ENCODE measurements at places on chromosomes 12 and 14. TPM values are rescaled to one million over a fixed set of nuclear protein-coding genes. Genes with fewer than 3 reads are reported as not detected.

- H3K27ac ChIP-seq = peak overlapping the region; percentile 97
- H3K27me3 ChIP-seq = no peaks in the 10 kb centered on the region
- peaks cover 17% of the 10 kb centered on the region for H3K36me3 ChIP-seq
- DNase-seq = peak; percentile 64
- H3K4me3 ChIP-seq = peak overlapping the region; percentile 86
Observed at GRCh38 chr12:92143686-92144630, 1.7 kb downstream of the BTG1 start.

- peaks cover 8% of the 10 kb centered on the region for H3K4me1 ChIP-seq
- no peaks in the 10 kb centered on the region for H3K36me3 ChIP-seq
- no peak overlapping the region for H3K4me3 ChIP-seq
- H3K27me3 ChIP-seq = no peaks in the 10 kb centered on the region
Observed at GRCh38 chr12:57134949-57135348, 6.7 kb downstream of the LRP1 start.

GRCh38 chr12:24470050-24470449 lies 478.9 kb downstream of the BCAT1 start:
- no peaks in the 10 kb centered on the region for H3K4me1 ChIP-seq
- DNase-seq = no peak
- H3K27me3 ChIP-seq = no peaks in the 10 kb centered on the region
- no peak overlapping the region for H3K4me3 ChIP-seq
- no peak overlapping the region for H3K27ac ChIP-seq

GRCh38 chr14:21038441-21039422 lies 3.4 kb upstream of the RNASE7 start:
- peak overlapping the region; percentile 36 for H3K4me3 ChIP-seq
- peak overlapping the region; percentile 84 for H3K27ac ChIP-seq
- no peaks in the 10 kb centered on the region for H3K36me3 ChIP-seq
- DNase-seq = peak; percentile 96

- H3K4me3 ChIP-seq = no peak overlapping the region
- H3K27ac ChIP-seq = no peak overlapping the region
- H3K27me3 ChIP-seq = peaks cover 4% of the 10 kb centered on the region
- DNase-seq = no peak
- no peaks in the 10 kb centered on the region for H3K36me3 ChIP-seq
Observed at GRCh38 chr12:98296462-98297079, 218.8 kb upstream of the TMPO start.

- no peaks in the 10 kb centered on the region for H3K36me3 ChIP-seq
- H3K4me3 ChIP-seq = no peak overlapping the region
- DNase-seq = no peak
- H3K4me1 ChIP-seq = no peaks in the 10 kb centered on the region
Observed at GRCh38 chr14:76456891-76457586, 81.1 kb downstream of the ESRRB start.

DNA sequence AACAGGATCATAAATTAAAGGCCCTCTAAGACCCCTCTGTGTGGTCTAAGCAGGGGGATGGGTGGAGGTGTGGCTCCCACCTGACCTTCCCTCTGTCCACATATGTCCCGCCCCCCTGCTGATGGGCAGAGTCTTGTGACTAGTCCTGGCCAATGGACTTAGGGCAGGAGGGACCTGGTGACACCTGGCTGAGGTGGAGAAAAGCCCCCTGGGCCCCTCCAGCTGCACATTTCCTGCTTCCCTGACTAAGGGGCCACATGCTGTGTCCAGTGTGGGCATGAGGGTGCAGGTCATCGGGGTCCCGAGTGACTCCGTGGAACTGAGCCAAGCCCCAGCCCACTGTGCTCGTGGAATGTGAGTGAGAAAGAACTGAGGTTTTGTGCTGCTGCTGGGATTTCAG lies 254.7 kb downstream of the ADGRD1 start:
- H3K4me3 ChIP-seq = no peak overlapping the region
- no peaks in the 10 kb centered on the region for H3K27me3 ChIP-seq
- no peaks in the 10 kb centered on the region for H3K4me1 ChIP-seq
- no peak overlapping the region for H3K27ac ChIP-seq
- no peak for DNase-seq
- H3K36me3 ChIP-seq = no peaks in the 10 kb centered on the region

DNA sequence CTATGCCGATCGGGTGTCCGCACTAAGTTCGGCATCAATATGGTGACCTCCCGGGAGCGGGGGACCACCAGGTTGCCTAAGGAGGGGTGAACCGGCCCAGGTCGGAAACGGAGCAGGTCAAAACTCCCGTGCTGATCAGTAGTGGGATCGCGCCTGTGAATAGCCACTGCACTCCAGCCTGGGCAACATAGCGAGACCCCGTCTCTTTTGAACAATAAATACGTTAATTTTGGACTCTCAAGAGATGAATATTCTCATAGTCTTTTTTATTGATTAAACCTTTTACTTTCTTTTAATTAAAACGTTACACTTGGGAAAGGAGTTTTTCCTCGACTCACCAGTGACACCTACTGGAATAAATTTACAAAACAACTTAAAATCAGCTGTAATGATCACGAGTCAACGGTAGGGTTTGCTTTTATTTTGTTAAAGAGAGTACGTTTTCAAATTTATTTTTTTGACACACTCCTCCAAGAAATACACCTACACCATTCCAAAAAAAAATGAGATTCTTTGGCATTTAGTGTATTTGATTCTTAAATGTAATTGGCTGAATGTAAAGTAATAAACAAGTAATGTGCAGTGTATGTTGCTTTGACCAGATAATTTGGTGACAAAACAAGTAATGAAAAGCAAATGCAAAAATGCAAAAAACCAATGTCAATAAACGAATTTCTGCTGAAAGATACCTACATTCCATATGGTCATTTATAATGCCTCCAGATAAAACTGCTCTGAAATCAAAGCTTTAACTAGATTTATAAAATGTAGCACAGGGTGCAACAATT lies 687 bp upstream of the RPS29 start:
- peak overlapping the region; percentile 72 for H3K4me3 ChIP-seq
- no peaks in the 10 kb centered on the region for H3K27me3 ChIP-seq
- H3K36me3 ChIP-seq = peaks cover 31% of the 10 kb centered on the region
- peaks cover 14% of the 10 kb centered on the region for H3K4me1 ChIP-seq
- DNase-seq = no peak
- peak overlapping the region; percentile 90 for H3K27ac ChIP-seq

DNA sequence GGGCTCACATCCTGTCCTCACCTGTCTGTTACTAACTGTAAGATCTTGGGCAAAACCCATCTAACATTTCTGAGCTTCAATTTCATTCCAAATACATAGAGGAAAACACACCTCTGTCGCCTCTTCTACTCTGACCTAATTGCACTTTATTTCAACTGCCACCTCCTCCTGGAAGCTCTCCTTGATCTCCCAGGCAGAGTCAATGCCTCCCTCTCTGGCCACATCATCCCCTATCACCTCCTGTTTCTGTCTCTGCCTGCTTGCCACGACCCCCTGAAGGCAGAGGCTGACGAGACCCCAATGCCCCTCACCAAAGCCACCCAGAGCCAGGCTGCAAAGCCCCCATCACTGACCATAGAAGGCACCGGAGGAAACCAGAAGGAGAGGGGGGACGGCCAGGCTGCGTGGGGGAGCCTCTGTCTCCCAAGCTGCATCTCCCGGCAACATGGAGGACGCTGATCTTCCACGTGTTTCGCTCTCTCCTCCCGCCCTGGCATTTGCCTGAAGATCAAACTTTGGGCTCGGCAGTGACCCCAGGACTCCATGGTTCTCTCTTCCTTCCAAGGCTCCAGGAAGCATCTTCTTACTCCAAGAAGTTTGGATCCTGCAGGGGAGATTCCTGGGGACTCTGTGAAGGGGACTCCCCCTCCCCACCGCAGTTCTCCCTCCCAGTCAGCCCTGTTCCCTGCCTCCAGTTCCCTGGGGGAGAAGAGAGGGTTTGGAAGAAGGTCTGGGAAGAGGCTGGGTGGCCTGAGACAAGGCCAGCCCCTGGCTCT lies 50.1 kb upstream of the BCL11B start:
- no peaks in the 10 kb centered on the region for H3K36me3 ChIP-seq
- H3K27ac ChIP-seq = no peak overlapping the region
- no peak for DNase-seq
- no peaks in the 10 kb centered on the region for H3K4me1 ChIP-seq
- H3K4me3 ChIP-seq = no peak overlapping the region
- H3K27me3 ChIP-seq = no peaks in the 10 kb centered on the region

- DNase-seq = no peak
- no peaks in the 10 kb centered on the region for H3K27me3 ChIP-seq
- peaks cover 38% of the 10 kb centered on the region for H3K36me3 ChIP-seq
- H3K4me3 ChIP-seq = no peak overlapping the region
- no peaks in the 10 kb centered on the region for H3K4me1 ChIP-seq
- H3K27ac ChIP-seq = no peak overlapping the region
Observed at GRCh38 chr14:67389275-67389674, 22.7 kb downstream of the PLEK2 start.

DNA sequence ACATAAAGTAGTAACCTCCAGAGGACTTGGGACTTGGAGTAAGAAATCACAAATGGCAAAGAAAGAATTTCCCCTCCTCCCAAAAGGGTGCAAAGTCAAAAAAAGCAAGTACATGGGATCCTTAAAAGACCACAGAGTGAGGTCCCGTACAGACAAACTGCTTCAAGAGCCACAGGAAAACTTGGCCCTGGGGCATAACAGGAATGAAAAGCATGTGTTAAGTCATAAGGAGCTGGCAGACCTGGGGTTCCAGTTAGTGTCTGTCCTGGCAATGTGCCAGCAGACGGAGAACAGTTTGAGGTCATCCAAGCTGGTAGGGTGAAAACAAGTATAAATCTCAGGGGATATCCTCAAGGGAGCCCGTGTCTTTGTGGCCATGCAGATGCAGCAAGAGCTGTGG lies 73.2 kb downstream of the HSD17B6 start:
- no peak for DNase-seq
- no peak overlapping the region for H3K27ac ChIP-seq
- H3K27me3 ChIP-seq = no peaks in the 10 kb centered on the region
- H3K4me3 ChIP-seq = no peak overlapping the region
- no peaks in the 10 kb centered on the region for H3K4me1 ChIP-seq

DNA sequence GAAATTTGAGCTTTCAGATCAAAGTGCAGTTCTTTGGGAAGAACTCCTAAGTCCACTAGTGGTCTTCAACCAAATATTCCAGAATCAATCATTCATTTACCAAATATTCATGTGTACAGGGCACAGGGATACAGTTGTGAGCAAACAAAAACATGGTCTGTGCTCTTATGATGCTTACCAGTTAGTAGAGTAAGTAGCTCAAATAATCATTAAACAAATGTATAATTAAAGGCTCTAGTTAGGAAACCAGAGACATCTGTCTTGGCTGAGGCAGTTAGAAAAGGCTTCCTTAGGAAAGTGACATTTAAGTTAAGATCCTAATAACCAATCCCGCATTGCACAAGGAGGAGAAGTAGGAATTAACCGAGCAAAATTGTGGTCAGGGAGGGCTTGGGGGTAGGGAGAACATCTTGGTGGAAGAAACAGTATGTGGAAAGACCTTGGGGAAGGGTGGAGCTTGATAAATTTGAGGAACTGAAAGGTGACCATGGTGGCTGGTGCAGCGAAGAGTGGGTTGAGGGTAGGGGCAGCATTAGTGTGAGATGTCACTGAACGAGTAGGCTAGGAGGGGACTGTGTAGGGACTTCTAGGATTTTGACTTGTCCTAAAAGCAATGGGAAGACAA lies 40.0 kb downstream of the PEBP1 start:
- peaks cover 97% of the 10 kb centered on the region for H3K36me3 ChIP-seq
- H3K4me1 ChIP-seq = no peaks in the 10 kb centered on the region
- DNase-seq = no peak
- no peak overlapping the region for H3K4me3 ChIP-seq
- H3K27me3 ChIP-seq = no peaks in the 10 kb centered on the region

DNA sequence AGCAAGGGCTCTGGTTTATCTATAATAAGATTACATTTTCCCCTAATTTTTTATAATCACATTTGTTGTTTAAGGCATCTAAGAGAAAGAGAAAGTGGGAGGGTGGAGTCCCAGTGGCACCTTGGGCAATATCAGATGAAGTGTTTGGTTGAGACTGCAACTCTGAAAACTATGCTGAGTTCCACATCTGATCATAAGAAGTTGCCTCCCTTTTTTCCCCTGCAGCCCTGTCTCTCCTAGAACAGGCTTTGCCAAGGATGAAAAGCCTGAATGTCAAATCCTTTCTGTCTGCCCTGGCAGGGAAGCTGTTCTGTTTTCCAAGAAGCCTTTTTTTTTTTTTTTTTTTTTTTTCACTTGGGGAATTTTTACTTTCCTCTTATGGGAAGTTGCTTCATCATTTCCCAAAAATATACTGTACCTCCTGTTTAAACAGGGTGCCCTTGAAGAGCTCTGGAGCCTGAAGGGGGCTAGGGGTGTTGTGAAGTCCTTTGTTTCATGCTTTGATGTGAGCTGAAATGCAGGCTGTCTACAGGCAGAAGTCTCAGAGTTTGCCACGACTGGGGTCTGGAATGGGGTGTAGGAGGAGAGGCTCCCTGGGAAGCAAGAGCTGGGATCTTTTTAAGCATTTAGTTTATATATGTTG lies 71.3 kb downstream of the SUSD6 start:
- no peak overlapping the region for H3K27ac ChIP-seq
- no peaks in the 10 kb centered on the region for H3K27me3 ChIP-seq
- no peaks in the 10 kb centered on the region for H3K36me3 ChIP-seq
- no peak for DNase-seq
- H3K4me1 ChIP-seq = peaks cover 45% of the 10 kb centered on the region

- H3K4me1 ChIP-seq = peaks cover 26% of the 10 kb centered on the region
- no peaks in the 10 kb centered on the region for H3K27me3 ChIP-seq
- no peak for DNase-seq
- H3K36me3 ChIP-seq = no peaks in the 10 kb centered on the region
- H3K27ac ChIP-seq = no peak overlapping the region
Observed at GRCh38 chr14:68380329-68380741, 412.5 kb downstream of the ZFP36L1 start.

- H3K27ac ChIP-seq = no peak overlapping the region
- no peak overlapping the region for H3K4me3 ChIP-seq
- H3K36me3 ChIP-seq = no peaks in the 10 kb centered on the region
- no peaks in the 10 kb centered on the region for H3K27me3 ChIP-seq
- peaks cover 12% of the 10 kb centered on the region for H3K4me1 ChIP-seq
- no peak for DNase-seq
Observed at GRCh38 chr14:93002851-93003298, 79.9 kb downstream of the CHGA start.

GRCh38 chr12:44000309-44000952 lies 164.6 kb downstream of the TMEM117 start:
- no peak overlapping the region for H3K27ac ChIP-seq
- no peak for DNase-seq
- H3K27me3 ChIP-seq = no peaks in the 10 kb centered on the region
- no peaks in the 10 kb centered on the region for H3K4me1 ChIP-seq

DNA sequence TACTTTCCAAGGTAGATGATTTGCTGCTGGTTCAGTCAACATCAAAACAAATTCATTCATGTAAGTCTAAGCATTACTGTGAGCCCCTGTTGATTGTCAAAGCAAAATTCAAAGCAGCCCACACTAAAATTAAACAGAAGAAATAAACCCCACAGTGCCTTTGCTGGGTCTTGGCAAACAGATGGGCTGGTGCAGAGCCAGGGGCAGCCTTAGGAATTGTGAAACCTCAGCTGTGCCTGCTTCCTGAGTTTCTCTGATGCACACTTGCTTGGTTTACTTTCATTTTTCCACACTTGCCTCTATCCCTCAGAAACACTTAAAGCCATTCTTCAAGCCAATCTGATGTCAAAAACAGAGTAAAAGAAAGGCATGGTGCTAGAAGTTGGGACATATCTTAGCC lies 6.6 kb upstream of the PLEKHG7 start:
- no peaks in the 10 kb centered on the region for H3K4me1 ChIP-seq
- H3K4me3 ChIP-seq = no peak overlapping the region
- DNase-seq = peak; percentile 67

AICDA gene
- total RNA-seq = not detected

CLEC1B gene
- not detected for total RNA-seq

KRT77 gene
- not detected for total RNA-seq

TAMALIN gene
- total RNA-seq = 12.8 TPM

Data from psoas muscle (tissue), 8 donors.